ENCODE measurements at places on chromosomes 11 and 22.
A peak's percentile ranks its signal among the peaks of the same experiment; 100 is the strongest.

- DNase-seq = no peak
These were observed 2.1 kb downstream of the UCP3 start for GRCh38 chr11:74006743-74007304.

DNA sequence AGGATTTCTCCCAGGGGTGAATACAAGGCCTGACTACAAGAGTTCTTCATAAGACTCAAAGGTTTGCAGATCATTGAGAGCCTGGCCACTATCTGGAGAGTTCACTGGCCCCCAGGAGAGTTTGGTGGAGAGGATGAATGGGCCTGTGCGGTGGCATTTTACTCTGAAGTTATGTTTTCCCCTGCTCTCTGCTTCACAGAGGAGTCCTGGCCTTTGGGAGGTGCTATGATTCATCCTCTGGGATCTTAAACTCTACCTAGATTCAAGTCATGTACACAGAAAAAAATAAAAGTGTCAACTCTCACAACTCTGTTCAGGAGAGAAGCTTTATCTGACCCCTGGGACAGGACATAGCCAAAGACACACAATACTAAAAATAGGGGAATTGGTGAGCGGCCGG lies 159.1 kb upstream of the CARD18 start:
- DNase-seq = no peak

GRCh38 chr11:6030708-6031405 lies at the start of gene OR56A1:
OR56A1 (minus strand) TSS chr11:6030758; CDS start chr11:6027692, 3,066 bp downstream.
- no peak for DNase-seq

GRCh38 chr11:3108183-3108721 lies 51.0 kb upstream of the CARS1 start:
- no peak for DNase-seq

DNA sequence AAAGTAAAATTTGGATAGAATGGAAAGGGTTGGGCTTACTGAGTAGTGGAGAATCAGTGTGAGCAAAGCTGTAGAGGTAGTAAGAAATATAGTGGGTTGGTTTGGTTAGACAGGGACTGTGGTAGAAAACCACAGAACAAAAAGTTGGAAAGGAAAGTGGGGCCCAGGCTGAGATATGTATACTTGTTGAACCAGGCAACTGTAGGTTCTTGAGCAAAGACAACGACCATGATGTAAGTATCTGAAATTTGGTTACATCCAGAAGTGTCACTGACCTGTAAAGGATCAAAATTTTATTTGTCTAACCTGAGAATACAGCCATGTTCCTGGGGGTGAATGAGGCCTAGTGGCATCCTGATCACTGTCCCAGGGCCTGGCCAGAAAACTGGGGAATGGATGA lies 114.1 kb downstream of the STIM1 start:
- DNase-seq = no peak

GRCh38 chr11:10518123-10518522 lies 22.9 kb downstream of the RNF141 start:
- no peak for DNase-seq

GRCh38 chr22:49352361-49353169 lies 475.1 kb downstream of the BRD1 start:
- no peak for DNase-seq

GRCh38 chr22:37242395-37242918 lies 1.6 kb downstream of the RAC2 start:
- peak; percentile 80 for DNase-seq

DNA sequence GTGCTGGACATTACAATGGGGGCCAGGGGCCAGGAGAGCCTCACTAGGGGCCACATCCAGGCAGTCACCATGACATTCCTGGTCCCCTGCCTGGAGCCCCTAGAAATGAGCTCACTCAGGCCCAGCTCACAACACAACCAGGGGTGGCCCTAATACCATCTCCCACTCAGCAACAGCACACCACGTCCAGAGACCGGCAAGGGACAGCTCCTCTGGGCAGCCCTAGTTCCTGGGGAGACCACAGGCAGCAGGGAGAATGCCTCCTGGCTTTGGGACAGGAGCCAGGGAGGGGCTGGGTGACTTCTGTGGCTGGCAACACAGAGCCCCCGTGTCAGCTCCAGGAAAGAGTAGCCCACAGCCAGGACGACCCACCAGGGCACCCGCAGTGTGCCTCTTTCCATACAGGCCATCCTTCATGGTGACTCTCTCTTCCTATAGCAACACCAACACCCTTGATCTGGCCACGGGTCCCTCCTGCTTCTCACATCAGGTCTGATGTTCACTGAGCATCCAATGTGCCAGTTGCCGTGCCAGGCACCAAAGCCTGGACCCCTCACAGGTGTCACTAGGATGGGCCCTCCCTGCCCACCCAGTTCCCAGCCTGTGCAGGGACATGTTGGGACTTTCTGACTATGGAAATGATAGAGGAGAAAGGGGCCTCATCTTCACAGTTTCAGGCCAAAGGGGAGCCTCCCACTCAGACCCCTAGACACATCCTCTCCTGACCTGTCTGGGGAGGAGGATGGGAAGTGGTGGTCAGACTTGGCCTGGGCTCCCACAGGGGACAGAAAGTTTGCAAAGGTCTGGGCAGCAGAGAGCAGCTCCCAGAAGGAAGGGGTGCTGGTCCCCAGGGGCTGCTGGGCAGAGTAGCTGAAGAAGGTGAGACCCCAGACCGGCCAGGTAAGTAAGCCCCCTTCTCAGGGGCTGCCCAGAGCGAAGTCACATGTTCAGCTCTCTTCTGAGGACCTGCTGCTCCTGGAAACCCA lies 43.2 kb downstream of the IGLL5 start:
- no peak for DNase-seq

DNA sequence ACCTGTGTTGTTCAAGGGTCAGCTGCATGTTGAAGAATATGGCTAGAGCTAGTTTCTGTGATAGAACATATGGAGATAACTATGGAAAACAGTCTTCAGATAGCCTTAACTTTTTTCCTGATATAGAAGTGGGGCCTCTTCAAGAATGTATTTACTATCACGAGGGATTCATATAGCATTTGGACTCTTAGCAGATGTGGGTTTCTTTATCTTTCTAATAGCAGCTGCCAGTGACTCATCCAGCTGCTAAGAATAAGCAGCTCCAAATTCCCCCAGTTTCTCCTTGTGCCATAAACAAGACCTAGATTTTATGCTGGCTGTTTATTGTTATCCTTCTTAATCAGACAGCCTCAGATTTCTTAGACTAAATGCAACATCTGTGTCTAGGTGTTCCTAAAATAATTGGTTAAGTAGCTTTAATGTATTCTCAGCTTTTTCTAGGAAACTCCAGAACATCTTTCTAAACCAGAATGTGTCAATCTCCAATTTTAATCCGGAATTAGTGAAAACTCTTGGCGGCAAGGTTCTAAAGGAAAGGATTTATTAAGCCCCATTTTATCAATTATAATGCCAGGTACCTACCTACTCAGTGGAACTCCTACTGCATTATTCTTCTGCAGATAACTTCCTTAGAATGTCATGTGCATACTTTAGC lies 119.8 kb downstream of the CSTPP1 start:
- no peak for DNase-seq

DNA sequence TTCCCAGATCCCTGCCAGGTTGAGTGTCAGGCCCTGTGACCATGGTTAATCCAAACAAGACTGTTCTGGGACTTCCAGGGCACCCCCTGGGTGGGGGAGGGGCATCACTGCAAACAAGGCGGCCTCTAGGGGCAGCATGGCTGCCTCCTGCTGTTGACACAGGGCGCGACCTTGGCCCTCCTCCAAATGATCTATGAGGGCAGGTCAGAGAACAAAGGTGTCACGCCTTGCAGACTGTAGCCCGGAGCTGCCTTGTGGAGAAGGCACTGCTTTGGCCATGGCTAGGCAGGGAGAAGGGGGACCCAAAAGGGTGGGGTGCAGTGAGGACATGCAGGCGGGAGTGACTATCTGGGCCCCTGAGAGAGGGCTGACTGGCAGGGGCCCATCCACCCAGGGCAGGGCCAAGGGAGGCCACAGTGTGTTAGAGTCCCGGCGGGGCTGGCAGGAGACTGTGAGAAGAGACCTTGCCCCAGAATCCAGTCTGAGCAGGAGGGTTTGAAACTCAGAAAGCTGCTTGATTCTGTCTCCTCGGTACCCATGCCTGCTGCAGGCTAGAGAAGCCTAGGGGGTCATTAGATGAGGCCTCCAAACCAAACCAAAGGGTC lies 35.6 kb downstream of the KCNC1 start:
- DNase-seq = no peak

DNA sequence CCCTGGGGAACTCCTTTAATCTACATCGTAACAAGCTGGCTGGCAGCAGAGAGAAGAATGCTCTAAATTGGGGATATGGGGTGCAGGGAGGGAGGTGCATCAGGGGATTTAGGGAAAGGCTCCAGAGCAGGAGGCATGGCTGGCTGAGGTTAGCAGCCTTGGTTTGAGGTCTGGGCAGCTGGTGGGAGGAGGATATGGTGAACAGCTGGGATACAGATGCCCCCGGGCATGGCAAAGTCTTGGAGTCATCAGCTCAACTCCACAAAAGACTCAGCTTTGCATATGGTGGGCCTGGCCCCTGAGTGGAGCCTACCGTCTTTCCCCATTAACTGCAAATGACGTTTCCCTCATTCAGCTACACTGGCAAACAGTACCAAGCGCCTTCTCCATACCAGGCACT lies 5.4 kb downstream of the FAM83F start:
- DNase-seq = no peak

DNA sequence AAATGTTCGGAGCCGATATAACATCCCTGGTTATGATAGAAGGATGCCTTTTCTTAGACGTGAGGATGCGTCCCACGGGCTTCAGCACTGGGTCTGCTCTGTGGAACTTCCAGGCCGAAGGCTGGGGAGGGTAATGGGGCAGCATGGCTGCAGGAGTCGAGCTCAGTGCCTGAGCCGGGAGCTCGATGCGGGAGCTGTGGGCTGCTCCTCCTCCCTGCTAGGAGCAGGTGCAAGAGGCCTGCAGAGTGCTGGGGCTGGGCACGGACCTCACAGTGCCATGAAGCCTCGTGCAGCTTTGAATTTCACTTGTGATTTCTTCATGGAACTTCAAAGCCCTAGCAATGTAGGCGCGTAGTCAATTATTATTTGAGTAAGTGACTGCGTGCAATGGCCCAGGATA lies 6.0 kb downstream of the TUBA8 start:
- no peak for DNase-seq

- no peak for DNase-seq
These were observed 63.4 kb downstream of the ST3GAL4 start for GRCh38 chr11:126418887-126419286.

GRCh38 chr11:114134870-114135269 lies 75.4 kb downstream of the ZBTB16 start:
- DNase-seq = no peak

GRCh38 chr11:44659641-44660040 lies 67.1 kb upstream of the TSPAN18 start:
- DNase-seq = no peak

- no peak for DNase-seq
These were observed 6.2 kb downstream of the ST14 start for GRCh38 chr11:130165601-130166456.

DNA sequence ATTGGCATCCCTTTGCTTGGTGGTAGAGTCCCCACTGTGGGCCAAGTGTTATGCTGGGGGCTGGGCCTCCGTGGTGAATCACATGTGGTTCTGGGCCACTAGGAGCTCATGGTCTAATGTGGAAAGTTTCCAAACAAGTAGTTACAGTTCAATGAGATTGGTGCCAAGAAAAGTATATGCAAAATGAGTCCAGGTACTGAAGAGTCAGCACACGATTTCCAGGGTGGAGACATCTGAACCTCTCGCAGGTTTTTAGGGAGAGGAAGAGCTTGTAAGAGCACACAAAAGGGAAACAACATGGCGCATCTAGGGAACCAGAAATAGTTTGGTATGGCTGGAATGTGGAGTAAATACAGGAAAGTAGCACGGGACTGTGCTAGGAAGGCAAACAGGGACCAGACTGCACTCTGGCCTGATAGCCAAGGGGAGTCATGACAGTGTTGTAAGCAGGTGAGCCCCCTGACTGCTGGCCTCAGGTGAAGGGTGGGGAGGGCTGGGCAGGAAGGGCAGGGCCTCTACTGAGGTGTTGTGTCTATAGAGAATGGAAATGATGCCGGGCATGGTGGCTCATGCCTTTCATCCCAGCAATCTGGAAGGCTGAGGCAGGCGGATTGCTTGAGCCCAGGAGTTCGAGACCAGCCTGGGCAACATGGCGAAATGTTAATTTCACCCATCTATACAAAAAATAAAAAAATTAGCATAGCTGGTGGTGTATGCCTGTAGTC lies 12.6 kb downstream of the POLR2F start:
- no peak for DNase-seq

DNA sequence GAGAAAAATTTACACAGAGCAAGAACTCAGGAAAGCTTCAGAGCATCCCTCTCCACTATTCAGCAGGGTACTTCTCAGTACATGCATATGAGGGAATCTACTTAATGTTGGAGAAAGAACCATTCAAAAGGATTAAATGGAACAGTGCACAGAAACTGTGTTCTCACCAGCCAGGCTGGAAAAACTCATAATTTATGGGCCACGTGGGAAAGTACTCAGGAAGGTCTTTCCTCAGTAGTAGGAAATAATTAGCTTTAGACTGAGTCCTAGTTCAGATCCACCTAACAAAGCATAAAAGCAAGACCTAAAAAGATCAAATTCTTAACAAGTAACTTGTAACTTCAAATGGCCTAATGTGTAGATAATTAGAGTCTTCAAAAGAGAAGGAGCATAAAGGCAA lies 134.0 kb downstream of the FAM76B start:
- no peak for DNase-seq

- DNase-seq = no peak
These were observed 50.4 kb downstream of the TCP11L1 start for GRCh38 chr11:33089776-33090175.

DNA sequence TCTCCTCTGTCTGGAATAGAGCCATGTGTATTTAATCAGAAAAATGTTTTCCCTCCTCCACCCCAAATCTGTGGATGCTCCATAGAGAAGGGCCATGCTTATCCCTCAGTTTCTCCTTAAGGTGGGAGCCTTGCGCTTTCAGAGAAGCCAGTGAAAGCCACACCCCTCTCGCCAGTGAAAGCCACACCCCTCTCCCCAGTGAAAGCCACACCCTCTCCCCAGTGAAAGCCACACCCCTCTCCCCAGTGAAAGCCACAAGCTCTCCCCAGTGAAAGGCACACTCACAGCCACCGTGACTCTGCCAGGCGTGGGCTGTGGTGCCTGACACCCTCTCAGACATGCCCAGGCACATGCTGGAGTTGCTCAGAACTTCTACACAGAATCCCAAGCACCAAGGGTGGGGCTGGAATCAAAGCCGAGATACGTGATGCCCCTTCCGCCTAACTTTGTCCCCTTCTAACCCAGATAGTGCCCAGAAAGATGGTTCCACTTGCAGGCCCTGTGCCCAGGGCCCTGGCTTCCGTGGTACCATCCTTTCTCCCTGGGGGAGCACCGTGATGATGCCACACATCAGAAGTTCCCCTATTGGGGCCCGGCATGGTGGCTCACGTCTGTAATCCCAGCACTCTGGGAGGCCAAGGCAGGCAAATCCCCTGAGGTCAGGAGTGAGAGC lies 16.5 kb upstream of the PRR5 start:
- DNase-seq = peak; percentile 81

Measured in stimulated activated CD4-positive, alpha-beta T cell treated with anti-CD3 and anti-CD28 coated beads, TNF-alpha, amount 100 ng/mL, for 24 hours (primary cell).